Astrocyte of the spinal cord (primary cell): ENCODE measurements at places on chromosomes 6 and 20.

DNA sequence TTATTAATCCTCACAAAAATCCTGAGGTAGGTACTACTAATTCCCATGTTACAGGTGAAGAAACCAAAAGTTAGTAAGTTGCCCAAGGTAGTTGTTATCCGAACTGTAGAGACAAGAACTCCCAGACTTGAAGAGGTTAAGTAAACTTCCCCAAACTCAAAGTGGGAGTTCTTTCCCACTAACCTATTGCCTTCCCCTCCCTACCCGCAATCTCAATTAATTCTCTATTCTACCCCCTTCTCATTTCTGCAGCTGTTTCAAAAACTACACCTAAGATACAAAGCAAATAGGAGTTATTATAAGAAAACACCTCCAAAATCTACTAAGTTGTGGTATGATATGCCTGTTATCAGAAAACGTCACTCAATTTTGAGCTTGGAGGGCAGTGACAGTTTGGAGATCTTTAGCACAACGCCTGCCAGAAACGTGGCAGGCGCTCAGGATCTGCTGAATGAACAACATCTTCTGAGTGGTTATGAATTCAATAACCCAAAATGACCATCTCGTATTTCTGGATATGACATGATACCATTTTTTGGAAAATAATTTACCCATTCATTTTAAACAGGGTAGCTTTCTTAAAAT lies 7.1 kb downstream of the CSNK2A1 start:
- DNase-seq, result no peak

- no peak for DNase-seq
Observed at GRCh38 chr6:46931416-46931815, 9.7 kb upstream of the ADGRF5 start.

GRCh38 chr6:75855052-75855451 lies 106.0 kb downstream of the MYO6 start:
- DNase-seq, result peak; percentile 80

GRCh38 chr6:51542475-51542874 lies 544.9 kb downstream of the PKHD1 start:
- DNase-seq, result no peak

- DNase-seq, result no peak
Observed at GRCh38 chr6:165321555-165322145, 12.2 kb upstream of the C6orf118 start.
